ENCODE measurements at places on chromosomes 12 and 14.
A peak's percentile ranks its signal among the peaks of the same experiment; 100 is the strongest.

DNA sequence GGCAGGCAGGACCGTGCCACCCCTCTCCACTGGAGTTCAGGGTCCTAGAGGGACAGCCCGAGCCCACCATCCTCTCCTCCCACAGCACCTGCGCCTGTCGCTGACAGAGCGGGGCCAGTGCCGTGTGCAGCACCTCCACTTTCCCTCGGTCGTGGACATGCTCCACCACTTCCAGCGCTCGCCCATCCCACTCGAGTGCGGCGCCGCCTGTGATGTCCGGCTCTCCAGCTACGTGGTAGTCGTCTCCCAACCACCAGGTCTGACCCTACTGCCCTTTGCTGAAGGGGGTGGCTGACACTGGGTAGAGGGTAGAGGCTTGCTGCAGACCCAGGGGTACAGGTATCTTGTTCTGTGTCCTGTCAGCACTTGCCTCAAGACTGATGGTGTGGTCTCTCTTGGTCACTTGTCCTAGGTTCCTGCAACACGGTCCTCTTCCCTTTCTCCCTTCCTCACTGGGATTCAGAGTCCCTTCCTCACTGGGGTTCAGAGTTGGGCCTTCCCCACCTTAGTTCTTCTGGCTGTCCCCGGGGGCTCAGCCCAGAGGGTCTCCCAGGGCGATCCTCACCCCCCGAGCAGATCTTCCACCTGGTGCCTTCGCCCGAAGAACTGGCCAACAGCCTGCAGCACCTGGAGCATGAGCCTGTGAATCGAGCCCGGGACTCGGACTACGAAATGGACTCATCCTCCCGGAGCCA is 42.0 kb downstream of the SH2B3 start:
- DNase-seq = no peak

- peak; percentile 59 for DNase-seq
Observed at GRCh38 chr12:107515446-107515958, 170.1 kb upstream of the PWP1 start.

DNA sequence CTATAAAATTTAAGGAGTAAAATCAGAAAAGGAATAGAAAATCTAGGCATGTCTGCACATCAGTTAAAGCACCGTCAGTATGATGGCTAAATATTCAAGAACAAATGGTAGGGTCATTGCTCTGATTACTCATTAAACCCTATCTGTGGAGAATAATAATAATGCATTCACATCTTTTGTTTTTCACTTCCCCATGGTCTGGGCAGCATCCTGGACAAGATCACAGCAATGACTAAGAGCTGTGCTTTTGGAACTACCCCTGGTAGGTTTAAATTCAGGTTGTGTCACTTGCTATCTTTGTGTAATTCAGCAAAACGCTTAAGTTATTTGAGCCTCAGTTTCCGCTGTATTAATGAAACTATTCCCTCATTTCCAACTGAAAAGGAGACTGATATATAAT is 33.1 kb downstream of the C12orf42 start:
- no peak for DNase-seq

- DNase-seq = no peak
Observed at GRCh38 chr12:128767518-128767917, 56.2 kb downstream of the SLC15A4 start.

- DNase-seq = peak; percentile 17
Observed at GRCh38 chr14:78005325-78005724, 164.8 kb upstream of the NRXN3 start.

GRCh38 chr14:66496188-66496807 is 10.1 kb downstream of the CCDC196 start:
- DNase-seq = no peak

GRCh38 chr12:64560396-64561301 is 49.6 kb upstream of the RASSF3 start:
- DNase-seq = peak; percentile 96

All from HFFc6 (cell line).